ENCODE measurements at places on chromosomes 13 and 19. TPM values are rescaled to one million over a fixed set of nuclear protein-coding genes. Genes with fewer than 3 reads are reported as not detected.

Gene RFPL4AL1
- not detected for total RNA-seq

Gene ZNF30
- 3.3 TPM for total RNA-seq

DNA sequence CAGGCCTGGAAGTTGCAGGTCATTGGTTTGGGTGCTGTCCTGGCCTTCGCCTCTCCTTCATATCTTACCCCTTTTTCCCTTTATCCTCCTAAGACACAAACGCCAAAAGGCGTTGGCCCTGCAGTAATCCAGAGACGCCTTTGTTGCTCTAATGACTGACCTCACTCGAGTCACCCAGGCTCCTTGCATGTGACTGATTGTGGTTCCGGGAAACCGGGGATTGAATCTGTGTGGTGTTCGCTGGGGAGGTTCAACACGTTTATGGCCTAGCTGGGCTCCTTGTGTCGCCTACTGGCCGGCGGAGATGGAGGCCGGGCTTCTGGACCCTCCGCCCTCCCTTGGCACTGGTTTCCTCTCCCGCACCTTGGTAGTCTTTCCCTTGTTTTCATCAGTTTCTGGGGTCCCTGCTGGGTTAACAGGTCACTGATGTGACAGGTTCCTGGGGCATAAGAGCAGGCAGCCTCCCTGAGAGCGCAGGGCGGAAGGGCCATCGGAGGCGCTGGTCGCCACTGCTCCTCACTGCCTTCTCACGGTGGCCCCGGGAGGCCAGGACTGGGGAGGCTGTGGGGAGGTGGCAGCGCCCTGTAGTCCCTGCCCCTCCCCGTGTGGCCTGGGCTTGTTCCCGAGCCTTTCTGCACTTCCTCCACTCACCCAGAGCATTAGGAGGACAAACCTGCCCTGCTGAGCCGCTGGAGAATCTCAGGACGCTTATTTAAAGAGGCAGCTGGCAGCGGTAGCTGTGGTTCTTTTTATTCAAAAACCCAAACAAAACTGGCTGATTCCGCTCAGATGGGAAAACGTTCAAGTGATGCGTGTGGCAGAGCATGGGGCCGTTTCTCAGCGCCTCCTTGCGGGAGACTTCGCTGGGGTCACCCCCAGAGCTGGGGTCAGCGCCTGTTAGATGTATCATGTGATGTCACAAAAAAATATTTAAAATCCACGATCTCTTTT, 18.1 kb upstream of the NDUFS7 start:
- ATAC-seq: no peak

DNA sequence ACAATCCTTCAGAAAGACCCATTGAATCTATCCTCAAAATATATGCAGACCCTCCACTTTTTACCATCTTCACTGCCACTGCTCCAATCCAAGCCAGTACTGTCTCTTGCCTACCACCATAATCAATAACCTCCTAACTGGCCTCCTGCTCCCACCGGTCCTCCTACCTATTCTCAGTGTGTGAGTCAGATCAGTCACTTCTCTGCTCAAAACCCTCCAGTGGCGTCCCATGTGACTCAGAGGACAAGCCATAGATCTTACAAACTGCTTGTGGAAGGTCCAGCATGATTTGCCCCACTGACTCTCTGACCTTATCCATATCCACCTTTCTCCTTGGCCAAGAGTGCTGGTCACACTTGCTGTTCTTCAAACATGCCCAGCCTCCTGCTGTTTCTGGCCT, 23.4 kb upstream of the MBNL2 start:
- ATAC-seq: peak; percentile 89

DNA sequence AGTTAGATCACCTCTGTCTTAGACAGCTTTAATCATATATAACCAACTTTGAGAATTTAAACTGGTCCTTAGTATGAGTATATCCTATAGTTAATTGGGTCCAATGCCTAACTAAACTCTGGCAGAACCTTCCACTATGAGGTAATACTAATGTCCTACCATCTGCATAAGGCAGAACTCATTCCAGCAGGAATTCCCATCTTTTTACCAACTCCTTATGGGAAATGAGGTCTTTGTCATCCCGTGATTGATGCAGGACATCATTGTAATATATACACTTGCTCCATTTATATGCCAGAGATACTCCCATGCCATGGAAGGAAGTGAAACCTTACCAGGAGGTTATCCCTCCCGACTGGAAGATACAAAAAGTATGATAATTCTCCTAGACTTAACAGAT, 2.8 kb downstream of the KCTD4 start:
- no peak for ATAC-seq

- ATAC-seq: no peak
Measured at GRCh38 chr13:90068658-90069057, 1278.8 kb upstream of the MIR17HG start.

DNA sequence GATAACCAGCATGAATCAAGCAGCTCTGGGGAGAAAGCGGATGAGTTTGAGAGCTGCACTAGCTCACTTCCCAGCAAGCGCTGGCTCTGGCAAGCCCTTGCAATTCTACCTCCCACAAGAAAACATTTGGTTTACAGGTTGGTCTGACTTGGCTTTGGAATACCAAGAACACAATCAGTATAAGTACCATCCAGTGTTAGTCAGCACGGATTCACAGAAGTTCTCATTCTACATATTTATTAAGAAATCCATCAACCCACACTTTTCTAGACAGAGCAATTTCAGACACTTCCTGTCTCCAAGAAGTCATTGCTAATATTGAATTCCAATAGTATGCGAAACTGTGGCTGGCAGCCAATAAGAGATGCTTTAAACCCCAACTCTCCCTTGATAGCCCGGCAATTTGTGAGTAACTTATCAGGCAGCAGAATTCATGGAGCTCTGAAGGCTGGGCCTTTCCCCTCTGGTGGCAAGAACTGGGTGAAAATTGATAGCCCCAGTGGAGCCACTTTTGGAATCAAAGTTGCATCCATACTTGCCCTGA, 59.4 kb upstream of the WASF3 start:
- ATAC-seq: no peak

GRCh38 chr13:40484974-40485373, 181.5 kb downstream of the FOXO1 start:
- no peak for ATAC-seq

DNA sequence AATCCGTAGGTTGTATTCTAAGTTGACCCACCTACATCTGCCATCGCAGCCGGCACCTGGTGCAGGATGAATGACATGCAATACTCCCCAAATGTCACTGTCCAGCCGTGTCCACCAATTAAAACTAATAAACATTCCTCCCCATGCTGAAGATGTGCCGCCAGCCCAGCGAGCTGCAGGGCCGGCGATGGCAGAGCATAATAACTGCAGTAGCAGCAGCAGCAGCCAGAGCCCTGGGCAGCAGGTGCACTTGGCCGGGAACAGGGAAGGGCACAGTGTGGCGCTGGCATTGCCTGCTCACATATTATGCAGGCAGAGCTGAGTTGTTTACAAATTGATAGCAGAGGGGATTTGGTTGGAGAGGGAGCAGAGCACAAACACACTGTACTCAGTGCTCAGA, 754.9 kb downstream of the OLFM4 start:
- no peak for ATAC-seq

DNA sequence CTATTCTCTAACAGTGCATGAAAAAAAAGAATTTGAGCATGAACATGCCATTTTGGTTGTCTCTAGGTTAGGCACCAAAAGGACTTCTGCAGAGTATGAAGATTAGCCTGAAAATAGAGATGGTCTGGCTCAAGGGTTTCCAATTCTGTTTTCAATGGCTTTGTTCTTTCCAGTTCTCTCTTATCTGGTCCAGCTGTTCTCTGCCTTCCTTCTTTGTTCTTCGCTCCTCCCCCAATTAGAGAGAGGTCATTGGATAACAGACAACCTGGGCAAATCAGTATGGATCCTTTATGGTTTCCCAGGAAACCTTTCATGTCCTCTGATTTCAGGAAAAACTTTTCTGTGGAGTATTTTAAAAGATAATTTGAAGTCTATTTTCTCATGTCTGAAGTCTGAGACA, 623.4 kb downstream of the PCDH17 start:
- no peak for ATAC-seq

- no peak for ATAC-seq
Measured at GRCh38 chr13:64755961-64756360, 2474.2 kb downstream of the PCDH9 start.

- ATAC-seq: no peak
Measured at GRCh38 chr19:29686285-29686805, 21.1 kb downstream of the PLEKHF1 start.

Data from activated T-helper 17 cell treated with anti-CD3 and anti-CD28 coated beads, Interleukin-2, amount 50 U/mL, for 72 hours (primary cell).